ENCODE measurements at places on chromosomes 3 and 15.

DNA sequence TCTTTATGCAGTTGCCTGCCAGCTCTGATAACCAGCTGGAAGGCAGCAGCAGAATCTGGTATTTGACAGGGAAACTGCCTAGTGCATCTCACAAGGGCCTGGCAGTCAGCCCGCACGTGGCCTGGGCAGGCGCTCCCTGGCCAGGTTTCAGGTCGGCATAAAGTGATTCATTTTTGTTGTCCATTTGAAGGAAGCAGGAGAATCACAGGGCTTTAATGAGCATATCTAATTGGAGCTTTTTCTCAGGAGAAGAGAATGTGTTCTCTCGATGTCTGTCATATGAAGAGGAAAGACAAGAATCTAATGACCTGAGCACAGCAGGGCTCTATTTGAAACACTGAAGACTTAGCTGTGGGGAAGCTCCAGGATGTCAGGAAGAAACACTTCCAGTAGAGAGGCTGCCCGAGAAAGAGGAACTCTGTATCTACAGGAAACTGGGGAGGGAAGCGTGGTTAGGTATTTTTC lies 98.8 kb upstream of the MB21D2 start:
- DNase-seq: no peak

- DNase-seq: no peak
Measured at GRCh38 chr3:62039586-62039985, 333.8 kb downstream of the FEZF2 start.

DNA sequence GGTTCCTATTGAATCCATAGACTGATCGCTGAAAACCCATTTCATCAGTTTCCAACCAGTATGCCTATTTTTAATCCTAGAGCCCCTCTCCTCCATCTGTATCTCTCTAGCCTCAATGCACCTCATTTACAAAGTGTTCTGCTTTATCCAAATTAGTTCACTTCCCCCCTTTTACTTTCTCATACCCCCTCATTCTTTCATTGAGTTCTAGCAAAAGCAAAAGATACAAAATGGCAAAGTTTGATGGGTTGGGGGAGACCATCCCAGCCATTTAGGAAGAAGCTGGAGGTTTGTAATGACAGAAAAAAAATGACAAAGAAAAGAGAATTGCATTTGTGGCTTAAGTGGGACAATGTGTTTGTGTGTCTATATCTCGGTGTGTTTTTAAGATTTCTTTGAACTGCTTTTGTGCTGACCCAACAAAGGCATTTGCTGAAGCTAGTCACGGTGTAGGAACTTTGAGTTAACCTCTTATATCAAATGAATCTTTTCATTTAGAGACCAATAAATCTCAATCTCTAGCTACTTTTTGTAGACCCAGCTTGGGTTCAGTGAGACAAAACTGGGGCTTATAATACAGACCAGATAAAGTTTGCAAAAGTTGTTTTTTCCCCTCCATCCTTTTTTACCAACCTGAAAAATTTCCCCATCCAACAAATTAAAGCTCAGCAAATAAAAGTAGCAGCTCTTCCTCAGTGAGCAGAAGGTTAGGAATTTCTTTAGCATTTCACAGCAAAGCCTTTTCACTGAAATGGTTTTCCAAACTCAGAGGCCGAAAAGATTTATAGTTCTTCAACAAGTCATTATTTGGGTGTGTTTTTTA lies 18.7 kb downstream of the NR2F2 start:
- no peak for DNase-seq

DNA sequence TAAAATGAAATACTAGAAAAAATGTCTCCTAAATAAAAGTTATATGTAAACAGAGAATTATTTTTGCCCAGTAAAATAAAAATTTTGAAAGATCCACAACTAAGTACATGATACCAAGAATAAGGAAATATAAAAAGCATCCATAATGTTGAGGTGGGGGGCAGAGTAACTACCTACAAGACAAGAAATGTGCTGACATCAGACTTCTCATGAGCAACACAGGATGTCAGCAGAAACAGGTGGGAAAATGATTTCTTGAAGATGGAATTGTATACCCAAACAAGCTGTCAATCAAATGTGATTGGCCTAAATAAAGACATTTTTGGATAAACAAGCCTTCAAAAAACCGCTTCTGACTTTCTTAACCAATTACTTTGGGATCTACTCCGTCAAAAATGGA lies 143.9 kb upstream of the LIPC start:
- no peak for DNase-seq

GRCh38 chr3:55490276-55490913 lies 3.3 kb upstream of the WNT5A start:
- no peak for DNase-seq

- DNase-seq: no peak
Measured at GRCh38 chr15:41013691-41014414, 60.6 kb downstream of the CHAC1 start.

DNA sequence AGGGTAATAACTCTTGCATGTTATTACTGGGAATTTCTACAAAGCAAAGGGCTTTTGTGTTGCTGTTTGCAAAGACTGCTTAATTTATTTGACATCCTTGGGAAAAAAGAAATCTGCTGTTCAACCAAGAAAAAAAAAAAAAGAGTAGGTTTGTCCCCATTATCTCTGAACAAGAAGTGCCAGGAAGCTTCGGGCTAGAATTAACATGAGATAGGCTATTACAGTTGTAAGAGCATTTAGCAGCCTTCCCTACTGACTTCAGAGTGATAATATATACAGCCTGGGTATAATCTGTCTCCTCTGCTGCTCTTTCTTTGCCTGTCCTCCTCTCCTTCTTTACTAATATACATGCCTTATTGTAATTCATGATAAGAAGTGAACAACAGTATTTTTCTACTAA lies 23.3 kb upstream of the CHMP2B start:
- no peak for DNase-seq

GRCh38 chr3:37386627-37387230 lies 212.3 kb upstream of the LRRFIP2 start:
- DNase-seq: no peak

DNA sequence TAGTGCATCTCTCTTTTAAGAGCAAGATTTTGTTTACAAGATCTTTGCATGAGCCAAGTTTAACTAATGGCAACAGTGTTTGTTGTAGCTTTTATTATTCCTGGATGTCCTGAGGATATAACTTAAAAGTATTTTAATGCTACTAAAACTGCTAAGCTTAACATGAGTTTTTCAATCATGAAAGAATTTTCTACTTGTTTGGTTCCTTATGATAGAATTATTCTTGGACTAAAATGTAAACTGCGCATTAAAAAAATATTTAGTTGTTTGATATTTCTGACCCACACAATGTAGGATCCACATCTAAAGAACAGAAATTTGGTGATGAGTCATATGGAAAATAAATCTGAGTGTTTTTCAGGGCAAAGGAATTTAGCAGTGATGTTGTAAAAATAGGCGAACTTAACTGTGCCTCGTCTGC lies 70.8 kb downstream of the RAP2B start:
- DNase-seq: no peak

- peak; percentile 68 for DNase-seq
Measured at GRCh38 chr3:126180477-126181397, at the start of gene ALDH1L1. Gene ALDH1L1, minus strand, starts transcription at chr3:126180586. Its CDS starts 19,607 bp downstream, at chr3:126160979.

GRCh38 chr15:47184003-47184907 lies 533.0 kb upstream of the SEMA6D start:
- peak; percentile 52 for DNase-seq

DNA sequence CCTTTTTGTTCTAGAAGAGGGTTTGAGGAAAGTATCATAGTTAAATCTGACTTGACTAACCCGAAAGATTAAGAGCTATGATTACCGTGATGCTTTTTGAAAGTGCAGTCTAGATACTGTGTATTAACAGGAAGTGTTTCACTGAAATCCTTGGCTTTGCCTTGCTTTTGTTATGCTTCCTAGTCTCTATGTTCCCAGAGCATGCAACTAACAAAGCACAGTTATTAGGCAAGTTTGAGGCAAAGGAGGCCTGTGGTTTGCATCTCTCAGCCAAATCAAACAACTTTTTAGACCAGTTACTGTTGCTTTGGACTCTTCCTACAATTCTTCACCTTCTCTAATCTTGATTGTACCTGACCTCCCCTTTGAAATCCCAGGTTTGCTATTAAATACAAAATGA lies 3.9 kb downstream of the LXN start:
- DNase-seq: no peak

- DNase-seq: no peak
Measured at GRCh38 chr3:165133188-165133899, 55.0 kb upstream of the SI start.

DNA sequence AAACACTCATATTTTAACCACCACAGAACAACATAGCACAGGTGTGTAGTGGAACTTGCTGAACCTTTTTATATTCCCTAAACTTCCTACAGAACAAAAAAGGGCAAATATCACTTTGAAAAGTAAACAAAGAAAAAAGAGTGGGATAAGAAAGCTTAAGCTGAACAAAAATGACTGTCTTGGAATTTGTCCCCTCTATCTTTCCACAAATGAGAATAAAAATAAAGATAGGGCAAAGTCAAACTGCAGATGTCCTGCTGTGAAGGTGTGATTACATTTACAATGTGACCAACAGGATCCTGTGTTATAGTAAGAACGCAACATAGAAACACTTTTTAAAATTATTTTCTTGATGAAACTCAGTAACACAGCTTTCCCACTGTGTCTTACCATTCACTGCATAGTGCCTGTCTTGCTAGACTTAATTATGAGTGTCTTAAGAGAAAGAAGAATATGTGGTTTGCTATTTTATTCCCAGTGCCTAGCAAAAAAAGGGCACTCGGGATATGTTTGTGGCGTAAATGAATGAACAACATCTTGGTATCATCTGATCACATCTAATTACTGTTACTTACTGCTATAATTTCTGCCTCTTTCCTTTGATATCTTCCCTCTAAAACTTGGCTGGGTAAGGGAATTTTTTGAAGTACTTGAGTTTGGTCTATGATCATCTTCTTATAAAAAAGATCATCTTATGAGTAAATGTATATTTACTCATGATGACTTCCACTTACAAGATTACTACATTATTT lies 67.5 kb downstream of the DENND4A start:
- no peak for DNase-seq

- no peak for DNase-seq
Measured at GRCh38 chr3:172625404-172625803, 85.5 kb downstream of the NCEH1 start.

- no peak for DNase-seq
Measured at GRCh38 chr15:72196409-72197040, 1.1 kb downstream of the GRAMD2A start.

GRCh38 chr15:101070502-101071273 lies 151.5 kb downstream of the LRRK1 start:
- no peak for DNase-seq

DNA sequence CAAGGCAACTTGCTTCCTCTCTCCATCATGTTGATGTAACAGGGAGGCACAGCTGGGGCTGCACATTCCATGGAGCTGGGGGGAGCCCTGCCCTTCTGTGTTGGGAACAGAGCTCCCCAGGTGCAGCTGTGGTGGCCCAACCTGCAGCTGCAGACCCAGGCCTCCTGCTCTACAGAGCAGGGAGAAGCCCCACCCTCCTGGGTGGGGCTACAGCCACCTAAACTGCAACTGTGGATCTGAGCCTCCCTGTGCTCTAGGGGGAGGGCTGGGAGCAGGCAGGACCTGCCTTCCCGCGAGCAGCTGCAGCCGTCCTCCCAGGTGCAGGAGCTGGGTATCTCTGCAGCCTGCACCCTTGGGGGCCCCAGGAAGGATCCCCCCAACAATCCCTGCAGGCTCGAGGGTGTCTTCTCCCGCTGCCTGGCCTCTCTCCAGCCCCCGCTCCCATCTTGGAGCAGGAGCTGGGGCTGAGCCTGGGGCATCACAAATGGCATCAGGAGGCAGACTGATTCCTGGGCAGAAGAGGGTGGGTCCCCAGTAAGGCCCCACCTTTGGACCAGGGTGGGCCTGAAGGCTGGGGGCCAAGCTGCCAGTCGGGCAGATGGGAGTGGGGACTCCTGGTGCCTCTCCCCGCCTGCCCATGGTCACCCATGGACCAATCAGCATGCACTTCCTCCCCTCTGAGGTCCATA lies 7.4 kb downstream of the LRRC58 start:
- no peak for DNase-seq

DNA sequence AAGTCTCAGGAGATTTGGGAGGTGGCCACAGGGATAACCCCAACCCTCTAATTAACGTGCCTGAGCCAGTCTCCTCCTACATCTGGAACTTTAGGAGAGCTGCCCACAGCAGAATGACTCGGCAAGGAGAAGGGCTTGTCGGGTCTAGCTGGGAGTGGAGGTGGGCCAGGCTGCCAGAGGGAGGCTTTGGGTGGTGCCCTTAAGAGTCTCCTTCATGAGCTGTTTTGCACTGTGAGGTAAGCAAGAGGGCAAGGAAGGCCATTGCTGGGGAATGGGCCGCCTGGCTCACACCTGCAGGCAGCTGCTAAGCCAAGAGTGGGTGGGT lies 3.6 kb upstream of the TNK2 start:
- no peak for DNase-seq

DNA sequence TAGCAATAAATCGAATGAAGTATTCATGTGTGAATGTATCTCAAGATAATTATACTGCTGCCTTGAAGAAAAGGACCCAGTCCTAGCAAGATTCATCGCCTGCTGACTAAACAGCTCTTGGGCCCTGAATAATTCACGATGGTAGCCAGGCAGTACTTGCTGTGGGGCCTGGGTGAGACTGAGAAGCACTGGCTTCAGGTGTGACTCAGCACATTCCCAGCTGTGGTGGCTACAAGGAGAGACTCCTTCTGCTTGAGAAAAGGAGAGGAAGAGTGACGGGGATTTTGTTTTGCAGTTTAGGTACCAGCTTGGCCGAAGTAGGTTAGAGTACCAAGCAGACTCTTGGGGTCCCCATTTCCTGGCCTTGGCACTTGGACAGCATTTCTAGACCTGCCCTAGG lies 47.6 kb upstream of the CD200R1L start:
- no peak for DNase-seq

DNA sequence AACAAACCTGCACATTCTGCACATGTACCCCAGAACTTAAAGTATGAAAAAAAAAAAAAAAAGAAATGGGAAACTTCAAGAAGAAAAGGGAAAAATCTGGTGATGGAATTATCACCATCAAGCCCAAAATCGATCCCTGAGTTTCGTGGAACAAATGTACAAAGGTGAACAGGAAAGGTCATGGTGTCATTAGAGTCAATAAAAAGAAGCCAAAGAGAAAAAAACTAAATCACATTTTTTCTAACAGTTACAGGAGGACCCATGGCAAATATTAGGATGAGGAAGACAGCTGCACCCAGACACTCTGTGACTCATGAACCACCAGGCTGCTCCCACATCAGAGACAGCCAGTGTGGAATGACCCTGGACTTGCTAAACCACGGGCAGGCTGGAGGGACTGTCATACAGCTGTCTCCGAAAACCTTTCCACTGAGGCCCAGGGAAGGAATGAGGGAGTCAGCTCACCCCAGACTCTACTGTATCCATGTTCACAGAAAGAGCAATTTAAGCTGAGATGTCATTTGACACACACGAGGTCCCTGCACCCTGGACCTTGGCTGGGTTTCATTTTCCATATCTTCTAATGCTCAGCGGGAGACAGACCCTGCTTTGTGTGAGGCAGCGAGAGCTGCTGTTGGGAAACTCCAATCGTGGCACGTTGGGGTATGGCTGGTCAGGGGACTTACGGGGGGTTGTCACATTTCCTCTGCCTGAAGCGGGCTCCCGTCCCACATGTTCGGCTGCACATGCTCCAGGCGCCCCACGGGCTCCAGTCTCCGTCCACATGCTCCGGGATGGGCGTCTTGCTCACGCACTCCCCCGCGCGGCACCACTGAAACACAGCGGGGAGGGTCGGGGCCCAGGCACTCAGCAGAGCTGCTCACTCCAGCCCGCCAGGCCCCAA lies 210.2 kb downstream of the ADAMTS17 start:
- DNase-seq: peak; percentile 45

Measured in head of caudate nucleus (tissue), 42 donors.